ENCODE measurements at places on chromosomes 6 and 20.

DNA sequence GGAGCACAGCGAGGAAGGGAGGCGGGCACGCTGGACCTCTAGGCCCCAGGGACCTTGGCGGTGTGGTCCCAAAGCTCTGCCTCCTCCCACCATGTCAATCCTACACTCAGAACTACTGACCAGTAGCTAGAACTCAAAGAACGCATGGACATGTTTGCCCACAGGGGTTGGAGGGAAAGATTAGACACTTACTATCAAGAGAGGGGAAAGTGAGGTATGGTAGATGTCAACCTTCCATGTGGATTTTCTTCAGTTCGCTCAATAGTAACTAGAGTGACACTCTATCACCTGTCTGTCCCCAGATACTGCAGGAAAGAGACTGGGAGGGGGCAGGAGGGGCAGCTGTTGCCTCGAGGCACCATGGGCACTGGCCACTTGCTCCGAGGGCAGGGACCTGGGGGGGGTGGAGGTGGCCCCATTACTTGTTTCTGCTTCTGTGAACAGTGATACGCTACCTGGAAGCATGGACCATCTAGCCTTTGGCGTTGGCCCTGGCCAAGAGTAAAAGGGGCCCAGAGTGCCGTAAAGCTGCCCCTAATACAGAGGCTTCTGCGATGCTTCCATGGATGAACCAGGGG, 912 bp upstream of the DIDO1 start:
- DNase-seq, result no peak

DNA sequence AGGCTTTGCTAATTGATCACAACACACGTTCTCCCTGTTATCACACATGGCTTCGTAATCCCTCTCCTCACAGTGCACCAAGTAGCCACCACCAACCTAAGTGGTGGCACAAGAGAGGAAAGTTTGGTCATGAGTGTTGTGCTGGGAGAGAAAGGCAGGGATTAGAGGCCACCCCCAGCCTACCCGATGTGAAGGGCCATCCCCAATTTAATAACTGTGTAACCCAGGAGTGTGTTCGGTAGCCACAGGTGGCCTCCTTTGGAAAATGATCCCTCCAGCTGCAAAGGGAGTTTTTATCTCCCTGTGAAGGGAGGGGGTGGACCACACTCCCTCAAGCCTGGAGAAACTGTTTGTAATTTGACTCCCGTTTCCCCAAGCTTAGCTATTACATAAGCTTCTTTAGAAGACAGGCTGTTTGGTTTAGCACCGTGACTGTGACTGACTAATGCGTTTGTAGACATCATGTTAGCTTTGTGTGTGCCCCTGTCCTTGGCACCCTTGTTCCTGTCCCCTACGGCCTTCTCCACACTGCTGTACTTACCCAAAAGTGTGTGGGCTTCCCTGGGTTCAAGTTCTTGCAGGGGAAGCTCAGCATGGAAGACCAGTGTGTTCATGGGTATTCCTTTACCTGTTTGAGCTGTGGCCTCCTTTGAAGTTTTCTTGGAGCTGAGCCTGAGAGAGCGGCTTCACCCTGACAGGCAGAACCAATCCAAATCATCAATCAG, 20.6 kb downstream of the PPP1R16B start:
- no peak for DNase-seq

DNA sequence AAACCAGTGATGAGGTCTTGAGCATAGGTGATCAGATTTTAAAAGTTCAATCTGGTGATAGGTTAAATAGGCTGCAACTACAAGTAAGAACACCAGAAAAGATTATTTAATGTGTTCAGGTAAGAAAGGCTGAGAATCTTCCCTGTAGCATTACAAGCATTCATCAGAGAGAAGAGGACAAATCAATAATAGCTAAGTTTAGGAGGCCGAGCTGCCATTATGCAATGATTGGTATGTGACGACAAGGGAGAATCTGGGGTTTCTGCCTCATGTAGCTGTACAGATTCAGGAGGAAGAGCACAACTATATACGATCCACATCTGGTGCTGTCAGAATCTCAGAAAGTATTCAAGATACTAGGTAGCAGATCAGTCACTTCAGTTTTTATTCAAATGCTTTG, 21.9 kb downstream of the MLIP start:
- no peak for DNase-seq

DNA sequence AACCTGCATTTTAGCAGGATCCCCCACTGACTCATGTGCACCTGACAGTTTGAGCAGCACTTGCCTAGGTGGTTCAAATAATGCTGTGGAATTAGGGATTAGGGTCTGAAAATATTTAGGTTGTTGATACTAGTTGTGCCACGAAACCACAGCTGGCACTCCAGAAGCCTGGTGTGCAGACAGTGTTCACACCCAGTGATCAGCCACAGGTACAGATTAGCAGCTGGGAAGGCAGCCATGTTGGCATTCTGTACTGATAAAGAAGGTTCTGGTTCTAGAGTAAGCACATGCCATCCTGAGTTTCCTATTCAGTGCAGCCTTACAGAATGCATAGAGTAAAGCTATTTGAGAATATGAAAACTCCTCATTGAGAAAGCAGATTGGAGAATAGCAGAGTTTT, 30.1 kb downstream of the TMEM74B start:
- no peak for DNase-seq

DNA sequence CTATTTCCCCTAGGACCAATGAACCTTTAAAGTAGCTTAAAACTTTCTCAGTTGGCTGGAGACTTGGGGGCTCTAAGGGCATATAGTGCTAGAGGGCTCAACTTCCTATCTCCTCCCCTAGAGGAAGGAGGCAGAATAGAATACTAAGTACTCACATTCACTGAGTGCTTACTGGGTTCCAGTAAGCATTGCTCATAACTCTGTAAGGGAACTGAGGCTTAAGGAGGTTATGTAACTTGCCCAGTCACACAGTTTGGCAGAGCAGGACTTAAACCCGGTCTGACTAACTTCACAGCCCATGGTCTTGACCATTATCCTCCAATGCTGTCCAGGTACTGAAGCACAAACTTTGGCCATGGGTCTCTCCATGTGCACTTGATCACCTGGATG, 12.5 kb downstream of the SESN1 start:
- DNase-seq, result no peak

DNA sequence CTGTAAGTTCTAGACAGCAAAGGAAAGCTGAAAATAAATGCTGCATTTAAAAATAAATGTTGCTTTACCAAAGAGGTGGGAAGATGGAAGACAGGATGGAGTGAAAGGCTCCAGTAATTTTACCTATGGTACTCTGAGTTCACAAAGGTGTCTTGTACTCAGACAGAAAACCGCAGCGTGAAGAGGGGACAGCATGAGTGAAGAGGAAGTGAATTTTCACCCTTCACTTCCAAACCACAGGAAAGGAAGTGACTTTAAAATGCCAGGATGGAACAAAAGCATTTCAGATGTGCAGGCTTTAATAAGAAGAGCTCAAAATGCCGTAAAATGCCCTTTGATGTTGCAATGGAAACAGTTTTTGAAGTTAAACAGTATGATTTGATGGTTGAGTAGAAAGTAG, 91.2 kb upstream of the TINAG start:
- DNase-seq, result no peak

- no peak for DNase-seq
Measured at GRCh38 chr6:74256781-74257180, 560.8 kb downstream of the CD109 start.

DNA sequence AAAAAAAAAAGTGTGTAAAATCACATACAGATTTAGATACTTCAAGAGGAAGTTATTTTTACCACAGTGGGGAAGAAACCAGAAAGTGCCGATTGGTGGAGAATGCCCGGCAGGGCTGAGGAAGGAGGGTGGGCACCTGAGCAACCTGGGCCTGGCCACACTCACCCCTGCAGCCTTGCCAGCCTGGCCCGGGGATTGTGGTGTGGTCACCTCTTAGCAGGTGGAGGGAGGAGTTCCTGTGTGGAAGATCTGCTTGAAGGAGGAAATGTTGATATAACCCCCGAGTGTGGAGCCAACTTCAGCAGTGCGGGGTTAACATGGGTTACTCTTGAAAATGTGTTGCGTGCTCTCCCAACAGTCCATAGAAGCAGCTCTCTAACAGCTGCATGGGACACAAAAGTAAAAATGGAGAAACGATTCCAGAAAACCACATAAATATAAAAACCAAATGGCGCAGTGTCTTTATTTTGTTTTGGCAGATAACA, 14.7 kb downstream of the UST start:
- no peak for DNase-seq

GRCh38 chr6:43016943-43017334, 2.9 kb downstream of the KLHDC3 start:
- no peak for DNase-seq

- DNase-seq, result no peak
Measured at GRCh38 chr6:52640916-52641315, 30.0 kb upstream of the TMEM14A start.

DNA sequence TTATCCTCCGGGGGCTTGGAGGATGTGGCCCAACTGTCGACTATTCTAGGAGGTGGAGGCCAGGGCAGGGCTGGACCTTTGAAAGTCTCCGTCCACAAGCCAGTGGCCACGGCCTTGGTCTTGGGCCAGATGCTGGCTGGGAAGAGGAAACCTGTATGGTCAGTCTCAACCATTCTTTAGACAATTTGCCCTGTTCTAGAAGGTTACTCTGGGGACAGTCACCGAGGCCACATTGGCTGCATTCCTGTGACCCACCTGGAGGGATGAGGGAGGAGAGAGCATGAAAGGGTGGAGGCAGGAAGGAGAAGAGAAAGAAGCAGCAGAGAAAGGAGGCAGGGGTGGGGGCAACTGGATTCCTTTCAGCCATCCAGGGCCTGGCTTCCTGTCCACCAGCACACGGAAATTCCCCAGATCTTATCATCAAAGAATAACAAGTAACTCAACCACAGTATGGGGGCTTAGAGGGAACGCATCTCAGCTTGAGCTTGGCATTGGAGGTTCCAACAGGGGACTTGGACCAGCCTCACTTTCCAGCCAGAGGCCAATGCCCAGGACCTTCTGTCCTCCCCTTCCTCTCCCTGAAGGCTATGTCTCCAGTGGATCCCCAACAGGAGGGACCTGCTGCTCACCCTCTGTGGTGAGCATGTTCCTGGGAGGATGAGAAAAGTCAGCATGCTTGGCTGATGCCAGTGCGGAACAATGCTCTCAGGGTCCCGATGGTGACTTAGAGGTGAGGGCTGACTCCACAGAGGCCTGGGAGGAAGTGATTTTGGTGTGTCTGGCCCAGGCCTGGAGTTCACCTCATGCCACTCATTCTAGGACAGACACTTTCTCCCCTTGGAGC, 30.4 kb downstream of the TGM2 start:
- DNase-seq, result peak; percentile 44

DNA sequence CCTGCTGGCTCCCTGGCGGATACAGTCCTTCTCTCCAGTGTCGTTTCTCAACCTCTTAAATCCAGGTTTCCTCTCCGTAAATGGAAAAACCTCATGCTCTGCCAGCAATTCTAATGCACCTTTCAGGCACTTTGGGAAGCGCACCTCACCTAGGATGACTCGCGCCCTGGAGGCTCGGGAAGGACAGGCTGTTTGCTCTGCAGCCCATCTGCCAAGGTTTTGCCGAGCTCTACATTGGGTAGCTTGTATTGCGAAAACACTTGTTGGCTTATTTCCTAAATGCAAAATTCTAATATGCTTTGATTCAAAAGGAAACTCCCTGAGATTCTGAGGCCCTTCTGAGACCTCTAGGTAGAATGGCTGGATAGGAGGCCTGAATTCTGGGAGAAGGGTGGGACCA, 102.6 kb upstream of the MLN start:
- no peak for DNase-seq

- DNase-seq, result no peak
Measured at GRCh38 chr6:67433124-67433523, 1202.0 kb upstream of the ADGRB3 start.

DNA sequence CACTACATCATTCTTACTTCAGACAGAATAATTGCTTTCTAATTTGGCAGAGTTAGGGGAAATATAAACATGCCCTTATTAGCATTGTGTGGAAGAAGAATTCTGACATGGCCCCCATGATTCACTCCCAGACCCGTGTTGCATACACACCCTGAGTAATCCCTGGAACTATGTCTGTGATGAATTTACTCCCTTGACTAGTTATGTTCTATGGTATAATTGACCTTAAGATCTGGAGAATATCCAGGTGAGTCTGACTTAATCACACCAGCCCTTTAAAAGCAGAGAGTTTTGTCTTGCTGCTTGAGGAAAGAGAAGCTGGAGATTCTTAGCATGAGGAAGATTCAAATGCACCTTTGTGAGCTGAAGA, 262.9 kb downstream of the SOX4 start:
- no peak for DNase-seq

- DNase-seq, result no peak
Measured at GRCh38 chr6:39280247-39280731, 33.9 kb downstream of the KCNK17 start.

GRCh38 chr20:9617940-9618339, 103.5 kb downstream of the LAMP5 start:
- no peak for DNase-seq

DNA sequence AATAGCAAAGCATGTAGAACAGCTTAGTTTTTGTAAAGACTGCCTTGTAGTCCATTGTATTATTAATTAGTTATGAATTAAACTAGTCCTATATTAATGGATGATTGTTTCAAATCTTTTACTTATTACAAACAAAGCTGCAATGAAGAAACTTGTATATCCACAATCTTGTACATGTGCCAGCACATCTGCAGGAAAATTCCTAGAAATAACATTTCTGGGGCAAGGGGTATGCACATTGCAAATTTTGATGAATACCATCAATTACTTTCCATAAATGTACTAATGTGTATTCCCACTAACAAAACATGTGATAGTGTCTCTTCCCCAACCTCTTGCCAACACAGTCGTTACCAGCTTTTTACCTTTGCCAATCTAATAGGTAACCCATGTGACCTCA, 73.6 kb upstream of the AKAP12 start:
- no peak for DNase-seq

DNA sequence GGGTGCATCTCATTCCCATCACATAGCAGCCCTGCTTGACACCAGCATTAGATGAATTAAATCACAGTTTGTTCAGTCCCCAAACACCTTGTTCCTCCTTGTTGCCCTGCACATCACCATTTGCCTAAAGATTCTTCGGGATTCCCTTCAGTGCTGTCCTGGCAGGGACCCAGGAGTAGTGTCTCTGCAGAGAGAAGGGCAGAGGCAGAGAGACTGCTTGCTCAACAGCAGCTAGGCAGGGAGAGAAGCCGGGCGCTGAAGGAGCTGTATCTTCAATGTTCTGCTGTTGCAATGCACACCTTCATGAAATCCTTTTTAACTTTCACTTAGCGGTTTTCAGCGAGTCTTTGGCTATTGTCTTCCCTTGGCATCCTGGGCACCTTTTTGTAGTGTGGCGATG, 362.9 kb downstream of the FARS2 start:
- DNase-seq, result no peak

- no peak for DNase-seq
Measured at GRCh38 chr6:90458353-90459224, 128.3 kb downstream of the MAP3K7 start.

- no peak for DNase-seq
Measured at GRCh38 chr6:99746261-99746895, 139.7 kb downstream of the PRDM13 start.

All from chondrocyte (in vitro differentiated cells).